M059J (cell line): ENCODE measurements at places on chromosomes 2 and 18. TPM values are rescaled to one million over a fixed set of nuclear protein-coding genes. Genes with fewer than 3 reads are reported as not detected.

GRCh38 chr18:45678441-45678840, 45.5 kb upstream of the SLC14A1 start:
- DNase-seq = no peak

Gene KCNF1
- 0.07 TPM in 1 of 2 replicates, not detected in the other for total RNA-seq

- peak; percentile 36 for DNase-seq
Observed at GRCh38 chr2:6372317-6372901, 493.3 kb downstream of the CMPK2 start.

Gene ZAP70
- total RNA-seq = not detected in 2 replicates

GRCh38 chr2:123179526-123179925, 845.6 kb upstream of the CNTNAP5 start:
- peak; percentile 0 for DNase-seq

DNA sequence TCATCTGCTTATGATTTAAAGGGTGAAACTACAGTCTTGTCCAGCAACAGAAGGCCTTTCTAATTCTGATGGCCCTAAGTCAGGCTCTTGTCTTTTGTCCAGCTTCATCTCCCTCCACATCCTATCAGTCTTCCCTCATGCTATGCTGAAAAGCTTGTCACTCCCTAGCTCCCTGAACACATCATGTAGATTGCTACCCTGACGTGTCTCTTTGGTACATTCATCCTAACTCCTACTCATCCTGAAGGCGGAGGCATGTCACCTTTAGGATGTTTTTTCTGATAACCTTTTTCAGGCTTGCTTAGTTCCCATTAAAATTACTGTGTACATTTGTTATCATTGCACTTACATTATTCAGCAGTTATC, 78.4 kb upstream of the ARL5A start:
- DNase-seq = no peak

Gene FBXO48
- 0.91 and 1.5 TPM in 2 replicates for total RNA-seq

DNA sequence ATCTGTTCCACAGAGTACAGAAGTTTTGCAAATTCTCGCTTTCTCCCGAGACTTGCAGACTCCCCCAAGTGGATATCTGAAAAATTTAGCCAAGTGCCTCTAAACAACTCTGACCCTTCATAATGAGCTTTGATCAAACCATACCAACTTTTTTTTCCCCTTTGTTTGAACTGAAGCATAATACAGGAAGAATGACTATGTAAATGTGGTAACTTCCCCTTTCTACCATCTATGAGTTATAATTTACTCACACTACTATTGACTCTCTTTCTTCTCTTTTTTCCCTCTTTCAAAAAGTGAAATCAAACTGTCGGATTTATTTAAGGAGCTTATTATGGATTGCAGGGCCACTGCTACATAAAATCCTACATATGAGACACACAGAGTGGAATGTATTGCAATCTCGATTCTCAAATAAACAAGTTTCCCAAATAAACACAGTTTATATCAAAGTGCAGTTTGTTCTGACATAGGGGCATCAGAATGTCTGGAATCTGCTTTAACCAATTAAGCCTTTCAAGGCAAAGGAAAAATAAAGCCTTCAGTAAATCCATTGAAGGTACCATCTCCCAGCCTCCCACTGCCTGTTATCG, 1.4 kb upstream of the ZNF804A start:
- peak; percentile 58 for DNase-seq

Gene OST4
- 247 and 491 TPM in 2 replicates for total RNA-seq

- no peak for DNase-seq
Observed at GRCh38 chr2:30232801-30233130, 1.4 kb downstream of the LBH start.

Gene SIX2
- 0.37 TPM in 1 of 2 replicates, not detected in the other for total RNA-seq

Gene RNF125
- 0.07 TPM in 1 of 2 replicates, not detected in the other for total RNA-seq

- no peak for DNase-seq
Observed at GRCh38 chr2:46409756-46410155, 69.6 kb upstream of the TMEM247 start.

Gene LTBP1
- total RNA-seq = 4.4 and 9.2 TPM in 2 replicates

Gene PMAIP1
- total RNA-seq = 37.9 and 87.1 TPM in 2 replicates

Gene ITGB6
- 0.49 and 1.6 TPM in 2 replicates for total RNA-seq

- DNase-seq = no peak
Observed at GRCh38 chr18:26071725-26072124, 18.7 kb downstream of the SS18 start.

GRCh38 chr18:3219241-3219630, 532 bp downstream of the MYOM1 start:
- no peak for DNase-seq

- DNase-seq = no peak
Observed at GRCh38 chr2:157377861-157378260, 52.2 kb upstream of the ERMN start.

DNA sequence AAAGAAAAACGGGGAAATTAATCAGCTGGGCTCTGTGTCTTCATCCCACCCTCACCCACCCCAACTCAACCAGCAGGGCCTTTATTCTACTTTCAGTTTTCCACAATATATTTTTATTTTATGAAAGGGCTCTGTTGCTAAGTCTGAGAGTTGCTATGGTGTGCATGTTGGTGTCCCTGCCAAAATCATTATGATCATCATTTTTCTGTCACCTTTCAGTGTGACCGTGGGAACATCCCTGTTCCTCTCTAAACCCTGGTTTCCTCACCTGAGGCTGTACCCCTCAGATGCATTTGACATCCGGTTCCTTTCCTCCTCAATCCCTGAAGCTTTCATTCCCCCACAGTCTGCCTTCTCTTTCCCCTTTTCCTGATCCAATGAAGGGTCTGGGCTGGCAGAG, 180.5 kb downstream of the ZFP36L2 start:
- DNase-seq = no peak

DNA sequence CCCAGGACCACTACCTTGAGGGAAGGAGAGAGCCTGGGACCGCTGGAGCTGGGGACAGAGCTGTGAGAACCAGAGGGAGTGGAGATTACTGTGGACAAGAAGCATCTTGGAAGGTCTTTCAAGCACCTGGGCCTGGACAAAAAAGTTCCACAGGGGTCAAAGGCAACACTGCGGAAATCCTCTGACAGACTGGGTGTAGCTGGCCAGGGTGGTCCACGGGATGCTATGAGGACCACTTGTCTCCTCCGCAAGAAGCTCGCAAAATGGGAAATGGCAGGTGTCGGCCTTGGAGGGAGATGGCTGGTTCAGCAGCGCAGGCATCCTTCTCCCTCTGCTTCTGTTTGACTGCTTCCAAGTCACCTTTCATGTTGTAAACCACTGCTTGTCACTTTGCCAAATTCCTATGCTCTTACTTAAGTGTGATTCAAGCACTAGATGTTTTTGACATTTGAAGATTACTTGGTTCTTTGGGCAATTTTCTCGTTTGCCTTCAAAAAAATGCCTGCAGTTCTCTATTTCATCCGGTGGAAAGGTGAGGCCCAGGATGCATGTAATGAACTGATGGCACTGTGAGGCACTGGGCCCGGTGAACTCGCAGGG, 27.7 kb downstream of the KLHL29 start:
- DNase-seq = peak; percentile 65

- DNase-seq = no peak
Observed at GRCh38 chr2:64753399-64753798, 99.7 kb upstream of the SERTAD2 start.

Gene SFXN5
- total RNA-seq = 7.9 and 17.3 TPM in 2 replicates

DNA sequence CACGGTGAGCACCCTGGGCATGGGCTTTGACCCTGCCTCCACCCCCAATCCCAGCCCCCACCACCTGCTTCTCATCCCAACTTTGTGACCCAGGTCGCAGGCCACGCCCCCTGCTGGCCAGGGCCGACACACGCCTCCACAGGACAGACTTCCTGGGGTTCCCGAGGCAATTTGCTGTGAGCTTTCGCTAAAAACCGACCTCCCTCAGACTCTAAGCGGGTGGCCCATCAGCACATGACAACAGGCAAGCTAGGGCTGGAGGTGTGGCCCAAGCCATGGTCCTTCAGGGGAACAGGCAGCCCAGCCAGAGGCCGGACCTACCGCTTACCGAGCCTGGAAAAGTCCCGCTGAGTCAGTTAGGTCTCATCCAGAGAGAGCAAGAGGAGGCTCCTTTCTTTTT, 31.9 kb downstream of the C1QL2 start:
- peak; percentile 17 for DNase-seq

DNA sequence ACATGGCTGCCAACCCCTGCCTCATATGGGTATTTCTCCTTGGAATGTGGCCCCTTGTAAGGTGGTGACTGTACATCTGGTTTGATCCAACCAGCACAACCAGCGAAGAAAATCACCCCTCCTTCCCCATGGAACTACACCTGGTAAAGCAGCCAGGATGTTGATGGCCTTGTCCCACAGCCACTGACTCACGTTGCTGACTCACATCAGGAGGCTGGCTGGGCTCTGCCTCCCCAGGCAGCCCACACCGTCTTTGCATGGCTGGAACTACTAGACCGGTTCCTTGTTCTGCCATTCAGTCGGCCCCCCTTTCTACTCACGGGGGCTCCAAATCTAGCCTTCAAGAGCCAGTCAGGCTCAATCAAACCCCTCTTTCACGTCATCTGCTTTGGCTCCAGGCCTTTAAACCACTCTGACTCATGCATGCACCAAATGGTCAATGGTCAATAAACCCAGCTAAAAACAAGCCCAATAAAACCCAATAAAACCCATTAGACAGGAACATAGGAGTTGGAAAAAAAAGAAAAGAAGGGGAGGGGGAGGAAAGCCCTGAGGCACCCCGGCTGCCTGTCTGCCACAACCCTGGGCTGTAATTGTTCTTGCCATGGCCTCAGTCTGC, 114.8 kb downstream of the PLB1 start:
- DNase-seq = peak; percentile 98

- DNase-seq = no peak
Observed at GRCh38 chr2:48933828-48934497, 178.4 kb upstream of the LHCGR start.

DNA sequence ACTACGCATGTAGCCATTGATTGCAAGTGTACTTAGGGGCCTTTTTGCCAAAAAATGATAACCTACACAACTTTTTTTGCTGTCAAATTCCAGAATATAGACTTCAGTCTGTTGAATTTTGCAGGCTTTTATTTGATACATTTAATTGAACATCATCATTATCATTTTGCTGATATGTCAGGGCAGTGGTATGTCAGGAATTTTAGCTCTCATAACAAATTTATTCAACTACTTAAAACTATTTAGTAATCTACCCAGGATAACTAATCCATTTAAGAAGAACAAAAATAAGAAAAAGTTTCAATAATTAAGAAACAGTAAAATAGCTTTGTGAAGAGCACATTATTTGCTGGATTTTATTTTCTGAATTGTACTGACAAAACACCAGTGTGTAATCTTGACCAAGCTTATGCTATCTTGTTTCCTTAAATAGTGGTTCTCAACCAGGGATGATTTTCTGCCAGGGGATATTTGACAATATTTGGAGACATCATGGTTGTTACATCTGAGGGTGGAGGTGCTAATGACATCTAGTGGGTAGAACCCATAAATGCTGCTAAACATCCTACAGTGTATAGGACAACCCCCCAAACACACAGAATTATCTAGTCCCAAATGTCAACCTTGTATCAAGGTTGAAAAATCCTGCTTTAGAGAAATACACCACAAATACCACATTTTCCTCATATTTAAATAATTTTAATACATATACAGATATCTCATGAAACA, 12.1 kb upstream of the TTN start:
- no peak for DNase-seq

DNA sequence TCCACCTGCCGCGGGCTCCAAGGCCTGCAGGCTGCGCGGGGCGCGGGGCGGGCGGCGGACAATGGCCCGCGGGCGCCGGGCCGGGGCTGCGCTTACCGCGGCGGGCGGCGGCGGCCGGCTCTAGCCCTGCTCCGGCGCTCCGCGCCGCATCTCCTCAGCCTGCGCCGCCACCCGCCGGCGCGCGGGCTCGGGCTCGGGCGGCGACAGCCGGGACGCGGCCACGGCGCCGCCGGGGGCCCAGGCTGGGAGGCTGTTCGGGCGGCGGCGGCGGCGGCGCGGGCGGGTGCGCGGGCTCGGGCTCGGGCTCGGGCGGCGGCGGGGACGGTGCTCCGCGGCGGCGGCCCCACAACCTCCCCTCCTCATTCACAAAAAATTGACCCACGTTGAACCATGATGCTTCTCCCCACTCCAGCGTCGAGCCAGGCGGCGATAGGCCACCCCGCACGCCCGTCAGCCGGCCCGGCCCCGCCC, at the start of gene HDAC4:
HDAC4 (minus strand) TSS at position 425 of the 471 bp plus-strand sequence. CDS start 48,321 bp downstream, outside the sequence.
- DNase-seq = no peak

DNA sequence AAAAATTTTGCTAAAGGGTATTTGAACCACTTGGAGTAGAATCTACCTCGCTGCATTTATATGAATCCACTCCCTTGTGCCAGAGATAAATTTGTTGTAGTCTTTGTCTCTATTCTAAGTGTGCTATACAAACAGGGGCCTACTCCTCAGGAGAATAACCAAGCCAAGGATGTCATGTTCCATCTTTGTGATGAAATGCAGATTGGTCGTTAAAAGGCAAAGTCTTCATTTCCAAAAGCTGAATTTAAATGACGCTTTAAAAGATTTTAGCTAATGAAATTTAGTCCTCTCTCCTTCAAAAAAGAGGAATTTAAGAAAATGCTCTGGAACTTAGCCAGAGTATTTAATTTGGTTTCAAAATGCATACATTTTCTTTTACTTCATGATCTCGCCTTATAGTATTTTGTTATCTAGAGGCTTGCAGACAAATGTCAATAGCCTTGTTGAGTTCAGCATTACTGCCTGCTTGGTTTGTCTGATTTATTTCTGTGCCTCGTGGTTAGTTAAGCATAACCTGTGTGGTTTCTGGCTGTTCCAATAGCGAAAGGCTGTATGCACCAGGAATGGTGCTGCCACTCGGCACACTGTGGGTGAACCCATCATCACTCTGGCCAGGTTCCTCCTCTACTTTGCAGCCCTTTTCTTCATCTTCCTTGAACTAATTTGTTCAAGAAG, 417.6 kb downstream of the ZNF521 start:
- no peak for DNase-seq

DNA sequence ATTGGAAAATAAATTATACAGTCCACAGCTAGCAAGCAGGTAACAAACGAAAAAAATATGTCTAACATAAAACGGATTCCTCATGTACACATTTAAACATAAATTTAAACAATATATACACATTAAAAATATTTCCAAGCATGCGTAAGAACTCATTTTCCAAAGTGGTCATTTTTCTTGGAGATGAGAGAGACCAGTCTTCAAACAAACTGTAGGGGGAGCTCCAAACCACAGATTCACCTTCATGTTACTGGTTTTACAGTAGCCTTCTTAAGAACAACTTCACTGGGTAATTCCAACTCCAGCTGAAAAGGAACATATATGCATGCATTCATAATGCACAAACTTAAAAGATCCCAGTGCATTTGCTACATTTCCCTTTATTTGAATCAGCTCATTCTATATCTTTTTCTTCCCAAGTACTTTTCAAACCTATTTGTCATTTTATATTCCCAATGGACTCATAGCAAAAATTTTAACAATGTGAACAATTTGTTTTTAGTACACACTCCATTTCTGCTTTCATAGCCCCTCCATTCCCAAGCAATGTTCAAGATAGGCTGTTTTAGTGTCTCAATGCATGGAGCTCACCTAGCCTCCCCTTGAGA, 4.7 kb upstream of the STAMBP start:
- peak; percentile 72 for DNase-seq

- no peak for DNase-seq
Observed at GRCh38 chr2:98140210-98140609, 53.2 kb downstream of the VWA3B start.

GRCh38 chr2:203898657-203899056, 31.1 kb downstream of the CTLA4 start:
- no peak for DNase-seq

GRCh38 chr2:47737191-47737975, 45.6 kb upstream of the MSH6 start:
- no peak for DNase-seq

- DNase-seq = no peak
Observed at GRCh38 chr2:20481798-20482405, 35.0 kb downstream of the RHOB start.
